Sciatic nerve (tissue), 2 donors: ENCODE measurements at places on chromosomes 1 and 21. TPM values are rescaled to one million over a fixed set of nuclear protein-coding genes. Genes with fewer than 3 reads are reported as not detected.

DNA sequence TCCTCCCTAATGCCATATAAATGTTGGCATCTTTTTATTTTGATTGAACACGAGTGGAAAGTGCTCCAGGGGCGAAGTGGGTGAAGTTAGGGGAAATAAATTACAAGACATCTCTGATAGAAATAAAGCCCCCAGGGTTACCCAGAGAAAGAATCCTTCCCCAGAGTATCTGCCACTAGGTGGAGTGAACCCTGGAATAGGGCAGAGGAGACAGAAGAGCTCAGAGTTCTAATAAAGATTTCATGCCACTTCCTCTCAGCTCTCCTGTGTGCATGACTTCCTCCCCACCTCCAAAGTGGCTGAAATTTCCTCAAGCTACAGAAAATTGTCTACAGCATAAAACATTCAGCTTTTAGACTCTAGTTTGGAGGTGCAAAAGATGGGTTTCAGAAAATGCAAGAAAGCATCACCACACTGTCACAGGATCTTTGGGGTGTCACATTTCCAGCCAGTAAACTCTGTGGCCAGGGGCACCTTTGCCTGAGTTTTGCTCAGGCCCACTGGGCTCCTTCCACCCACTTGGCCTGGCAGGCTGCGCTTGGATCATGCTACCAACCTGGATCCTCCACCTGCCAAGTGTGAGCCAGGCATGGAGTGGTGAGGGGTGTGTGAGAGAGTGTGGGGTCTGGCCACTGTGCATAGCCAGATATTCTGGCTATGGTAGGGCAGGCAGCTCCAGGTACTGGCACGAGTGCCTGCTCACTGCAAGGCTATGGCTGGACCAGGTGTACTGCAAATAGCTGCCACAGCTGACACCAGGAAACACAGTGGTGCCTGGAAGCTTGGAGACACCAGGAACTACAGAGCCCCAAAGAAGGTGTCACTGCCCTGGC lies 208.8 kb upstream of the USP25 start:
- DNase-seq = no peak

S100A16 gene
- total RNA-seq = 58.4 TPM

DNA sequence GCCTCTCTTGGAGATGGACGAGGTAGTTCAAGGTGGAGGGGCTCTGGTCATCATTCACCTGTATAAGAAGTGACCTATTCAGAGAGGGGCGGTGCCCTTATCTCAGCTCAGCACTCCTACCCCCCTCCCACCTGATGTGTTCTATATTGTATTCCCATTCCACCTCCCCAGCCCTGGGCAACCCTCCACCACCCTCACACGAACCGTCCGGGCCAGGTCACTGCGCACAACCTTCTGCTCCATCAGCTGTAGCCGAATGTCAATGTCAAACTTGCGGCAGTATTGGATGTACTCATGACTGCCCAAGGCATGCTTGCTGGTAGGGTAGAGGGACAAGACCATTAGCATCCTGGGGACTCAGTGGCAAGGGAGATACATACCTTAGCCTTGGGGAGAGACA lies 34.3 kb downstream of the PIK3C2B start:
- DNase-seq = no peak

TDRD5 gene
- not detected for total RNA-seq

DEGS1 gene
- total RNA-seq = 46.0 TPM

GRCh38 chr1:59188413-59189213 lies 108.3 kb upstream of the FGGY start:
- no peak for DNase-seq

DNA sequence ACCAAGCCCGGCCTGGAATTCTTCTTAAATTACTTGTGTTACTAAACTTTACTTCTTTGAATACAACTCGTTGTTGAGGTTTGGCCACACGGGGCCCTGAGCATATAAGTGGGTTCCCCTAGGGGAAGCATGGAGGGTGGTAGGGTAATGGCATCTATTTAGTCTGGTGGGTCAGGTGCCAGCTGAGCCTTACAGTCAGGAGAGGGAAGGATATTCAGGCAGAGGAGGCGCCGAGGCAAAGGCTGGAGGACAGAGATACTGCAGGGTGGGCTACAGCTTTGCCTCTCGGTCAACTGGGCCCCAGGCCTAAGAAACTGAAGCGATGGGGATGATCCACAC lies 424 bp upstream of the NECAP2 start:
- no peak for DNase-seq

MAP3K7CL gene
- total RNA-seq = 5.7 TPM

HSF2BP gene
- 1.8 TPM for total RNA-seq

DNA sequence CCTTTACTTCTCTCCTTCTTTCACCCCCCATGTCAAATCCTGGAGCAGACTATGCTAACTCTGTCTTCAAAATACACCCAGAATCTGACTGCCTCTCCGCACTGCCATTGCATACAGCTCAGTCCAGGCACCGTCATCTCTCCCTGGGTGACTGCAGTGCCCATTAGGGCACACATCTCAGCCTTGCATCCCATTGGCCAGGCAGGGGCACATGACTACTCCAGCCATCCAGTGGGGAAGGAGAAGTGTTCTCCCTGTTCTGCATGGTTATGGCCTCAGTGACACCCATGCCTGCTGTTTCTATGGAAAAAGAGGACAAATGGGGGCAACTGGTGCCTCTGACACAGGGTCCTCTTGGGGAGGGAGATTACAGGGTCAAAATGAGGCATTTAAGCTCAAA lies 270.5 kb downstream of the MATN1 start:
- DNase-seq = no peak

GRCh38 chr1:105492921-105493320 lies 1563.6 kb upstream of the PRMT6 start:
- DNase-seq = no peak

IFNAR1 gene
- 61.7 TPM for total RNA-seq

- no peak for DNase-seq
These were observed 4.8 kb downstream of the LACTBL1 start for GRCh38 chr1:22967833-22968232.

KCNK1 gene
- total RNA-seq = 4.3 TPM

GJB4 gene
- not detected for total RNA-seq

- no peak for DNase-seq
These were observed 489.2 kb upstream of the C1orf87 start for GRCh38 chr1:60562740-60563139.

F13B gene
- total RNA-seq = not detected

GRCh38 chr1:151001602-151002001 lies 5.1 kb downstream of the MINDY1 start:
- no peak for DNase-seq

DNA sequence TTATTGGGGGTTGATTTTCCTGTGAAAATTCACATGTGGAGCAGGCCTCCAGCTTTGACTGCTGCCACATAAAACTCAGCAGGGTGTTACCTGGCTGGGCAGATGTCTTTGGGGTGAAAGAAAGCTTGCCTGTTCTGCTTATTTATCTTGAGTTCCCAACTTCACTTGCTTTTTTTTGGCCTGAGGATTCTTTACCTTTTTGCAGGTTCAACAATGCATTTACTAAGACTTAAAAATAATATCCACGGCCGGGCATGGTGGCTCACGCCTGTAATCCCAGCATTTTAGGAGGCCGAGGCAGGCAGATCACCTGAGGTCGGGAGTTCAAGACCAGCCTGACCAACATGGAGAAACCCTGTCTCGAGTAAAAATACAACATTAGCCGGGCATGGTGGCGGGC lies 509.1 kb downstream of the KIF26B start:
- no peak for DNase-seq

- peak; percentile 28 for DNase-seq
These were observed 29.1 kb downstream of the TRPM2 start for GRCh38 chr21:44382536-44382935.

DNA sequence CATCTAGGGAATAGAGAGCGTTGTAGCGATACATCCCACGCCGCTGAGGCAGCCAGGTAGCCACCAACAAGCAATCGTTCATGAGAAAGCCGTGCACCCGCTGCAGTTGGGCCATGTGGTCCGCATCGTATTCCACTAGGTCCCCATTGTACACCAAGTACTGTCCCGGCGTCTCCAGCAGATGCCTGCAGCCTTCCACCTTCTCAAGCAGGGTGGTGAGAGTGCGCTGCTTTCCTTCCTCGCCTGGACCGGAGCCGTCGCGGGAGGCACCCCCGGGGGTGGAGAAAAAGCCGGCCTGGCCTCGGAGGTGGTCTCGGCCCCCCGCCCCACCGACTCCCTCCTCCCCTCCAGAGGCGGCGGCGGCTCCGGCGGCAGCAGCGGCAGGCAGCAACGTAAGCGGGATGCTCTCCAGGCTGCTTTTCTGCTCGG lies 595 bp downstream of the EXOC8 start:
- DNase-seq = peak; percentile 68

GRCh38 chr1:230043081-230043480 lies 24.0 kb upstream of the GALNT2 start:
- no peak for DNase-seq

SPRR2A gene
- total RNA-seq = 0.67 TPM

- no peak for DNase-seq
These were observed 35.4 kb upstream of the CITED4 start for GRCh38 chr1:40897513-40897912.

- no peak for DNase-seq
These were observed 139.1 kb downstream of the FMN2 start for GRCh38 chr1:240230816-240231215.

NTNG1 gene
- 8.2 TPM for total RNA-seq

DNA sequence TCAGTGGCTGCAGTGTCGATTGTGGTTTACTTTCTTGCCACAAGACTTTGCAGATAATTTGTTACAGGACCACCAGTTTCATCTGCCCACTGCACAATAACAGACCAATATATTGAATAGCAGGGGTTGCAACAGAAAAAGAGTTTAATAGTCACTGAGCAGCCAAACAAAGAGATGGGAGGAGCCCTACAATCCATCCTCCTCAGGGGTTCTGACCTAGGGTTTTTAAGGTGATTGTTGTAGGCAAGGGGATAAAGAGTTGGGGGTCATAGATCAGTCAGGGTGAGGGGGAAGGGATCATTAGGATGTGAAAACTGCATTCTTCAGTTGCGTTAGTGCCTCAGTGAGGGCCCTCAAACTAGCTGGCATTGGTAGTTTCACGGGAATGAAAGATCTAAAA lies 110.7 kb upstream of the OLFM3 start:
- no peak for DNase-seq

ELF3 gene
- 6.4 TPM for total RNA-seq

DNA sequence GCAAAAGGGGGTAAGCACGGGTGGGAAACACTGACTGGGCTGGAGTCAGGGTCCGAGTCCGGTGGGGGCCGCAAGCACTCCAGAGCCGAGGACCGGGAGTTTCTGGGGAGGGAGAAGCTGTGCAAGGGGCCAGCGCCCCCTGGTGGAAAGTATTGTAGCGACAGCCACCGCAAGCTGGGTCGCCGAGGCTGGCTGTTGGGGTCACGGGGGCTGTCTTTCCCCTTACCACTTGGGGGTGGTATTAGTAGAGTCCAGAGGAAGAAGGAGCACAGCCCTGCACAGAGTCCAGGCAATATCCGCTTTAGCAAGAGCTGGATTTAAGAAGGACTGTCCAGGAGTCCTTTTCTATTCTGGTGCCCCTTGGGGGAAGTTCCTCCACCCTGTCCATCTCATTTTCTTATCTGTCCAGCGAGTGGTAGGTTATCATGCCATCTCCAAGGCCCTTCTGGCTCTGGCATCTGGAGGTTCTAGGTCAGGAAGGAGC lies 17.9 kb upstream of the ETV3 start:
- peak; percentile 89 for DNase-seq

DNA sequence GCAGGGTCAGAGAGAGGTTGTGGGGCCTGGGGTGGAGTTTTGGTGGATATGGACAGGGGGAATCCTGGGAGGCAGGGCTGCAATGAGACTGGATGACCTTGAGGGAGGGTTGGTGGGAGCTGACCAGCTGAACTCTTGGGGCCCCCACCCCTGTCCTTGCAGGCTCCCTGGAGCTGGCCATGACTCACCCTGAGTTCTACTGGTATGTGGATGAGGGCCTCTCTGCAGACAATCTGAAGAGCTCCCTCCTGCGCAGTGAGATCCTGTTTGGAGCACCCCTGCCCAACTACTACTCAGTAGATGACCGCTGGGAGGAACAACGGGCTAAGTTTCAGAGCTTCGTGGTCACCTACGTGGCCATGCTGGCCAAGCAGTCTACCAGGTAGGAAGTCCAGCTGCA lies 23.6 kb downstream of the DISP3 start:
- peak; percentile 21 for DNase-seq

- DNase-seq = no peak
These were observed 7.9 kb downstream of the LAX1 start for GRCh38 chr1:203772836-203773235.

- DNase-seq = no peak
These were observed 12.1 kb downstream of the HIPK1 start for GRCh38 chr1:113941245-113941559.

GRCh38 chr1:232844791-232845190 lies 39.6 kb downstream of the MAP10 start:
- DNase-seq = no peak

AMY1A gene
- total RNA-seq = not detected

LCE1D gene
- not detected for total RNA-seq

CD1D gene
- total RNA-seq = 1.1 TPM

DNA sequence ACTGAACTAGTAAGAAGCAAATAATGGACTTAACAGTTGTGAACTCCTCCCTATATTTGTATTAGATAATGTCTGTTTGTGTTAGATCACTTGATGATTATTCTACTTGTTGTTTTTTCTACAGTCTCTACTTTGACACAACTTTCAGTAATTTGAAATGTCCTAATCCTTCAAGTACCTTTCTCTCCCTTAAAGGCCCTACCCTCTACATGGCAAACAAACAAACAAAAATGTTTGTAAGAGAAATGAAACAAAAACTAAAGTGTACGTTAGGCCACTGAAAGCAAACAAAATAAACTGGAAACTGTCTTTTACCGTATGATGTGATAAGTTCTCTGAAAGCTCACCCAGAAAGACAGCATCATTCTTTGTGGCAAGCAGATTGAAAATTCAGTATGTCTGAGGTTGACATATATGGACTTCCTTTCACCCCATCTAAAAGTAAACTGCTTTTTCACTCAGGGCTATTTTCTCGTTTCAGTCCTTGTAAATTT lies 255.9 kb upstream of the SNX7 start:
- DNase-seq = no peak

GRCh38 chr1:149986486-149987296 lies 23.8 kb downstream of the OTUD7B start:
- no peak for DNase-seq

GRCh38 chr21:31158789-31159581 lies 120.7 kb upstream of the KRTAP19-8 start:
- DNase-seq = no peak

DNA sequence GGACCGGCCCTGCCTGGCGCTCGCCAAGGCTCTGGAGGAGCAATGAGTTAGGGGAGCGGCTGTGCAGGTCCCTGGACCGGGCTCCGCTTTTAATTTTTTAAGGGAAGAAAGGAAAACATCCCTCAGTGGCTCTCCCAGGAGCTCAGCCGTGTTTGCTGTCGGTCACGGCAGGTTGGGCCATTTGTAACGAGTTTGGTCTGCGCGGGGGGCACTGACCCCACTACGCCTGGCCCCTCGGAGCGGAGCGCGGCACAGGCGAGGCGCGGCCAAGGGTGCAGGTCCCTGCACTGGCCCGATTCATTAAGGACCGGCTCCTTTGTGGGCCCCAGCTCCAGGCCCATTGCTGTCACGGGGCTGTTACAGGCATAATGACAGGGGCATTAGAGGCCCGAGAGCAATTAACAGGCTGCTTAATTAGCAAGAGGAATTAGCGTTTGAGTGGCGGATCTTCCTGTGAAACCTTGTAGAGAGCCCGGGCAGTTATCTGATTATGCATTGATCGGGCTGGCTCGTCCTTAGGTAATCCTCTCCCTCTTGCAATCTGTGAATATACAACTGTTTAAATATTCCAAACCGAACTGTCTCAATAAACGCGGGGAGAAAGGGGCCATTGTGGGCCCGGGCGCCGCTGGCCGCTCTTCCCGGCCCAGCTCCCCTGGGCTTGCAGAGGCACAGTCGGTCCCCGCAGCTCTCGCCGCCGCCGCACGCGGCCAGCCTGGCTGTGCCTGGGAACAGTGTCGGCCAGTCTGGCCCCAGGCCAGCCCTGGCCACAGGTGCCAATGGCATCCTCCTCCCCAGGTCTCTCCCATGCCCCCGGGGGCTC lies 56.8 kb downstream of the PRDM16 start:
- DNase-seq = no peak

ROR1 gene
- total RNA-seq = 16.7 TPM
